ENCODE measurements at places on chromosomes 2 and 18.

DNA sequence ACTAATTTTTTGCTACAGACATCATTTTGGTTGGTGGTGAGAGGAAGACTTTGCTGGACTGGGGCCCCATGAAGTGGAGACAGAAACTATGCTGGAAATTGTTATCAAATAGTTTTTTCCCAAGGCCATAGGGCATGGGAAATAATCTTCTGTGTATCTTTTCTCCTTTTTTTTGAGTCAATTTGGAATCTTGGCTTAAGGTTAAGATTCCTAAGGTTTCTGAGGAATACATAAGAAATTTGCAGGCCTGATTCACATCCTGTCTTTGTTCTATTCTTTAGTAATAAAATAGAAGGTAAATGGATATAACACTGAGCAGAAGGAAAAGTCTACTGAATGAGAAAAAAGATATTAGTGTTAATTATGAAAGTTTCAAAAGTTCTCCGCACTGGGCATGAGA lies 16.6 kb downstream of the SMC6 start:
- DNase-seq, result no peak

DNA sequence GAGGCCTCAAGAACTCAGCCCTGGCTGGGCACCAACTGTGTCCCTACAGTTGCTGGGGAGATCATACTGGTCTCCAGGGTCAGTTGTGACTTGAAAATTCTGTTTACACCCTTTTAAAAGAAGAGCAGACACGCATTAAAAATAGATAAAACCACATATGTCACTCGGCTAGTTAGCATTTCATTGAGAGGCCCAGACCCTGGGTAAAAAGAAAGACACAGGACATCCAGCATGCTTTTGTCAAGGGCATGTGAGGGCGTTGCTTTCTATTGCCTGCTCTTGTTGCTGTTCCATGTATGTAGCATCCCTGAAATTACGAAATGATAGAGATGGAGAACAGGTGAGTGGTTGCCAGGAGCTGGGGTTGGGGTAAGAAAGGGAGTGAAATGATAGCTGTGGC lies 94.3 kb downstream of the SEPTIN10 start:
- DNase-seq, result no peak

- DNase-seq, result no peak
These were observed 278.2 kb upstream of the EPAS1 start for GRCh38 chr2:46018773-46019591.

DNA sequence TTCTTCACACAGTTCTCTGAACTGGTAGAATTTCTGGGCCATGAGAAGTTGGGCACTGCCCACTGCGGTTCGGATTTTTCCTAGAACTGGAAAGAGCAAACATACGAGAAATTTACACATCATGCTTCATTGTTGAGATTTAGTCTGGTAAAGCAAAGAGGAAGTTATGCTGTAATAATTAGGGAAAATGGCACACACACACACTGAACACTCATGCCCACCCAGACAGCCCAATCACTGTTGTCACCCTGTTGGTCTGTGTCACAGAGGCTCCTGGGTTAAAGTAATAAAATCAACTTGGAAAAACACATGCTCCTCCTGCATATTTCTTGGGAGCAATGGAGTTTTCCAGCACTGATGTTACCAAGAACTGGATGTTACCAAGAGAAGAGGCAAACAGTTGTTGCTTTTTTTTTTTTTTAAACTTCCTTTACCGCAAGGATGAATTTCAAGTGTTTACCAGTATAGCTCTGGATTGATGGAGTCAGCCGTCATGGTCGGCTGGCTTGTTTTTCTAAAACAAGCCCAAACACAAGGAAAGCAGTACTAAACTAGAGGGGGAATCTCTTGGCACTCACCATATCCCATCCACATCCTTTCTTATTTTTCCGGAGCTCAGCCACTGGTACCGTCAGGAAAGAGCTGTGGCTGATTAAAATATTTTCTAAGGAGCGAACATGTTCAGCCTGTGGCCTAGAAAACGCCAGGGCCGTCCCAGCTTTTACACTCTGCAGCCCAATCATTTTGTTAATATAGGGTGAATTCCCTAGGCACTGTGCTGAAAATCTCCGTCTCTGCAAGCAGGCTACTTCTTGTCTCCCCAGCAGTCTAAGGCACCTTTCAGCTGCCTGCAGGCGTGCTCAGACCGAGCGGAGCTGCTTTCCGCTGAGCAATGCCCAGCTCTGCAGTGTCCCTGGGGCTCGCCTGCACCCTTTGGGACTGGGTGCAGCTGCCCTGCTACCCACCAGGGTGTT lies 58.9 kb downstream of the TGIF1 start:
- no peak for DNase-seq

DNA sequence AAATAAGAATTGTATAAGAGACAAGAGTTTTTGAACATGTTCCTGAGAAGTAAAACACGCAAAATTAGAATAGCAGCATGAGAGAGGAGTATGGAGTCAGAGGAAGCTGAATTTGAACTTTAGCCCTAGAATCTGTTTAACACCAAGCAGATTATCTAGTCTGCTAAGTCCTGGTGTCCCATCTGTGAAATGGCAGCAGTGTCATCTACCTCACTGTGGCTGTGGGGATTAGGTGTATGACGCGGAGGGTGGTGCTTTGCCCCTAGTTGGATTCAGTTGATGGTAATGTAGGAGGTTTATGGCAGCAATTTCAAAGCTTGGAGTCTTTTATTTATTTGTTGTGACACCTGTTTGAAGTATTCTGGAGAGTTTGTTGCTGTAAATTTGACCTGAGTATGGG lies 79.2 kb downstream of the ZNF532 start:
- DNase-seq, result no peak

GRCh38 chr2:46241344-46241743 lies 55.9 kb upstream of the EPAS1 start:
- DNase-seq, result no peak

DNA sequence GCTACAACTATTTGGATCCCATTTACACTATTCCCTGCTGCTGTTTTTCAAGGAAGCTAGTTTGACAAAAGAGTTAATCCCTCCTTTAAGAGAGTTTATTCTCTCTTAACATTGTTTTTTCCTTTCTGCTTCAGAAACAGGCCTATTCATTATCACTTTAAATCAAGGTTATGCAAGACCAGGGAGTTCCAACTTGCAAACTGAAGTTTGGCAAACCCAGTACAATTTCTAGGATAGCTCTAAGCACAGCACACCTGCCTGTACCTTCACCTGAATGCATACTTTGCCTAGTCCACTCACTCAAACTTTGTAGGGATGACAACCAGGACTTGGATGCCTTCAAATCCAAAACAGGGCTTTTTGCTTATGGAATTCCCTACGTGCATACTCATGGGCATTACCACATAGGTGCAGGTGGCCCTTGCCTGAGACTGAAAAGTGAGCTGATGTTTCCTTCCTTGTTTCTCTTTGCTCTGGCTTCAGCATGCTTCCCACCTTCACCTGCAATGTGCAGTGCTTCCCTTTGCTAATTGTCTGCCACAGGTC lies 193.8 kb upstream of the MMADHC start:
- DNase-seq, result no peak

- DNase-seq, result no peak
These were observed 37.6 kb downstream of the UNC80 start for GRCh38 chr2:209809256-209809655.

DNA sequence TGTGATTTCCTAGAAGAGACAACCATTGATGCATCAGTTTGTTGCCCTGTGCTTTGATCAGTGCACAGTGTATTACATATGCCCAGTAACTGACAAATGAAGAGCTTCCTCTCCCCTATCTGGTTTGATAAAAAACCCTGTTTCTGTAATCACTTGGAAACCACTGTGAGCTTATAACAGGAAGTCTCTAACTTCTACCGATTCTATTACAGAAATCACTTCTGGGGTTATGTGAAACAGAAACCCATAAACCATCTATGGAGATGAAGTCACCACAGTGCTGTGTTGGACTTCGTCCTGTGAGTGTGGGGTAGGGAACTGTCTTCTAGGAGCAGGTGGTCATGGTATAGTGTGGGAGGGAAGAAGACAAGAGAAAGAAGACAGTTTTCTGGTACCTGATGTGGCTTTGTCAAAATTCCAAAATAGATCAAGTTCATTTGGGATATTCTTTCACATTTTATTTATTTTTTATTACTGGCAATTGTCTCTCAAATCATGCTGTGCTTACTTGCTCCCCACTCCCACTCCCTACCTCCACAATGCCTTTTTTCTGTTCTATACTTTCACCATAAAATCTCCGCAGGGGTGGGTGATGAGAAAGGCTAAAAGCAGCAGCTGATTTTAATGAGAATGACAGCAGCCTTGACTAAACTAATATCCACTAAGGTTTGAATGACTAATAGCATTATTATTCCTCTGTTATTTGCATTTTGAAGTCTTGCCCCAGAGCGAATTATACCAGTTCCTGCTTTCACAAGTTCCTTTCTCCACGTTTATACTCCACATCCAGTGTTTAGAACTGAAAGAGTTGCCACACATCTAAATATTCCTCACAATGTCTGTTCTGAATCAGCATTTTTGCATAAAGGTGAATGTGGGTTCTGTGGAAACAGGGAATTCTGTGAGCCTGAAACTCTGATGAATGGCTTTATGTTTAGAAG lies 41.7 kb upstream of the RND3 start:
- no peak for DNase-seq

DNA sequence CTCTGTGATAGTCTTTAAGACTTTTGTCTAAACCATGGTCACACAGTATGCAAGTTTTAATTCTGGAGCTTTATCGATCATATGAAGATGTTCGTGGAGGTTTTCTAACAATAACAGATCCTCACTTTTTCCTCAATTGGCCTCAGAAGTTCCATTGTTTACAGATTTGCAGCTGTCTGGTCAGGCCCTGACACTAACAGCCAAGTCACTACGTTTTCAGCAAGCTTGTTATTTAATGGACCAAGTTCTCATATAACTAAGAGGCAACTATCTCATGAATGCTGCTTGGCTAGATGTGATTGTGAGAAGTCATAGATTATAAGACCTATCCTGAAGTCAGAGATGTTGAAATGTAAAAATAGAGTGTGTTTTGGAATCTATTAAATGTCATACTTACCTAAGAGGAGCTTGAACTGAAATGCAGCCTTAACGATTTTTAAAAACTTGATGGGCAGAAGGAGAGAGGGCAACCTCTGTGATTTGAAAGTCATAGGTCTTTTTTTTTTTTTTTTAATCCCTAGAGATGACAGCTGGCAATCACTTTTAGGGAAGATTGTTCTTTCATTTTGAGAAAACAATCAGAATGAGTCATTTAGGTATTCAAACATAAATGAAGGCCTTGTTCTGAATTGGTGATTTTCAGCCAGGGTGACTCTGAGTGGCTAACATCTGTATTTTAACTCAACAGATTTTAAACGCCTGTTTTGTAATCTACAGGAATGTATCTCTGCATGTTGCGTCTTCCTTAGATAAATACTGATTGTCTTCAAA lies 48.4 kb upstream of the NEMP2 start:
- DNase-seq, result no peak

DNA sequence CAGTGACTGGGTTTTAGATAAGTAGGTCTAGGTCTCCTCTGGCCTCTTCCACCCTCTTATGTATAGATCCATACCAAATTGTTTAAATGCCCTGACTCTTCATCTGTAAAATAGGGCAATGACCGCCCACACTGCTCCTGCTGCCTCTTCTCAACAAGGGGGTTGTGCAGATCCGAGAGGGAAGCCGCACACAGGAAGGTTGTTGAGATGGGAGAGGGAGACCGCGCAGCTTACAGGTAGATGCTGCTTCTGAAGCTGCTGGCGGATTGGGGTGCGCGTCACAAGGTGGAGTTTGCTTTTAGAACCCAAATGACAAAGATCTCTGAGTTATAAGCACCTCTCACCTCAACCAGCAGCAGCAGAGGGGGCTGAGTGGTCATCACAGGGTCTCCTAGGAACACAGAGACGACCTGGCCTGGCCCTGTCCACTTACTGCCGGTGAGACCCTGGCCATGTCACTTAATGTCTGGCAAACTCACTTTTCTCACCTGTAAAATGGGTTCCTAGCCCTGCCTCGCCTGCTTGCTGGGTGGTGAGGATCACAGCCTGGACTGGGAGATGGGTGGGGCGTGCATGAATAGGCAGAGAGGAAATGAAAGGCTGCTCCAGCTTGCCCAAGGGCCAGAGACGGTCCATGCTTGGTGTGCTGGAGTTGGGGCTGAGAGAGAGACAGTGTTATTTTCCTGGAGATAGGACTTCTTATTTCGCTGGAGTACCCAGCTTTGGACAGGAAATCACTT lies 251.3 kb downstream of the EIPR1 start:
- DNase-seq, result no peak

DNA sequence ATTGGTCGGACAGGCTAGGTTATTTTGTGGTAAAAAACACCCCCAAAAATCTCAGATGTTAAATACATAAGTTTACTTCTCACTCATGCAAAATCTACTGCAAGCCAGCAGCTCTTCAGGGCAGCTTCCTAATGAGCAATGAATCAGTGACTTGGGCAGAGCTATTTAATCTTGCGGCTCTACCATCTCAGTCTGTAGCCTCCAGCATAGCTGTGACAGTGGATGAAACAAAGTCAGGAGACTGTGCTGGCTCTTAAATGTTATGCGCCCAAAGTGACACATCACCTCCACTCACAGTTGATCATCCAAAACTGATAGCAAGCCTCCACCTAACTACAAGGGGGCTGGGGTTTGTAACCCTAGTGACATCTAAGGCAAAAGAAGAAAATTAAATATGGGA lies 571.9 kb downstream of the METTL4 start:
- no peak for DNase-seq

- DNase-seq, result no peak
These were observed 33.7 kb upstream of the GTF2A1L start for GRCh38 chr2:48583961-48584360.

GRCh38 chr18:23057096-23057495 lies 78.2 kb upstream of the CABLES1 start:
- DNase-seq, result no peak

- DNase-seq, result no peak
These were observed 13.3 kb downstream of the NTSR2 start for GRCh38 chr2:11656671-11657101.

DNA sequence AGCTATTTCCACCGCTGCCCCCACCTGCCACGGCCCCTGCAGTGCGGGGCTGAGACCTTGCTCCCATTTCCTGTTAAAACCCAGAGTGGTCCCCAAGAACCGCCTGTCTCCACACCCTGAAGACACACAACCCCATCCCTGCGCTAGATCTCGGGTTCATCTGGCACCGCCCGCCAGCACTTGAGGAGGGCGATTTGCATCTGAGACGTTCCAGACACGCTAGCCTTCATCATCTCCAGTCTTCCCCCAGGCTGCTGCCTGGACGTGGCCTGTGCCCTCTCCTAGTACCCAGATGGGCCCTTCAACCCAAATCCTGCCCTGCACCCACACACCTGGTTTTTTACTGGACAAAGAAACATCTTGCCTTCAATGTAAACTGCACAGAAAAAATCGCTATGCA lies 49.8 kb downstream of the SLC66A2 start:
- no peak for DNase-seq

GRCh38 chr2:44706681-44707553 lies 234.6 kb upstream of the SIX3 start:
- no peak for DNase-seq

All from activated naive CD8-positive, alpha-beta T cell treated with anti-CD3 and anti-CD28 coated beads, Interleukin-2, amount 50 U/mL, for 24 hours (primary cell).